Vagina (tissue), 2 donors: ENCODE measurements at places on chromosomes 12 and 14. TPM values are rescaled to one million over a fixed set of nuclear protein-coding genes. Genes with fewer than 3 reads are reported as not detected.

Gene KRT77
- total RNA-seq: 2.5 TPM

DNA sequence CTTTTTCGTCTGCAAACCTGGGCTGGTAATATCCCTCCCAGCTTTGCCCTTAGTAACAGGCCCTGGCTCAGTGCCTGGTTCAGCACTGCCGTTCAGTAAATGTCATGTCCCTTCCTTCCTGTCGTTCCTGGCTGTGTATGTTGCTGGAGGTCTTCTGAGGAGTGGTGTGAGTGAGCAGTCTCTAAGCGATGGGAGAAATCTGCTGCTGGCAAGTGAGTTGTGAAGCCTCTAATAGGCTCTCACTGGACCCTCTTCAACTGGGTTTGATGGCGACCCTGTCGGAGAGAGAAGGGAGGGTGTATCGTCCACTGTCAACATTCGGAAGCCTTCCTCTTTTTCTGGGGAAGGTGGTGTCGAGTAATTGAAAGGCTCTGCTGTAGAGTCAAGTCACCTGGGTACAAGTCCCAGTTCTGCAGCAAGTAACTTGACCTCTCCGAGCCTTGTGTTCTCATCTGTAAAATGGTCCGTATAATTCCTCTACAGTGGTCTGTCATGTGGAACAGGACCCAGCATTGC, 62.8 kb downstream of the HRK start:
- H3K4me1 ChIP-seq: peaks cover 10% of the 10 kb centered on the region
- peak overlapping the region; percentile 61 for H3K4me3 ChIP-seq
- H3K27me3 ChIP-seq: no peaks in the 10 kb centered on the region
- H3K36me3 ChIP-seq: no peaks in the 10 kb centered on the region
- peak; percentile 88 for DNase-seq

Gene INHBE
- total RNA-seq: not detected

Gene SOAT2
- 0.74 TPM for total RNA-seq

Gene CNTN1
- total RNA-seq: 15.2 TPM

DNA sequence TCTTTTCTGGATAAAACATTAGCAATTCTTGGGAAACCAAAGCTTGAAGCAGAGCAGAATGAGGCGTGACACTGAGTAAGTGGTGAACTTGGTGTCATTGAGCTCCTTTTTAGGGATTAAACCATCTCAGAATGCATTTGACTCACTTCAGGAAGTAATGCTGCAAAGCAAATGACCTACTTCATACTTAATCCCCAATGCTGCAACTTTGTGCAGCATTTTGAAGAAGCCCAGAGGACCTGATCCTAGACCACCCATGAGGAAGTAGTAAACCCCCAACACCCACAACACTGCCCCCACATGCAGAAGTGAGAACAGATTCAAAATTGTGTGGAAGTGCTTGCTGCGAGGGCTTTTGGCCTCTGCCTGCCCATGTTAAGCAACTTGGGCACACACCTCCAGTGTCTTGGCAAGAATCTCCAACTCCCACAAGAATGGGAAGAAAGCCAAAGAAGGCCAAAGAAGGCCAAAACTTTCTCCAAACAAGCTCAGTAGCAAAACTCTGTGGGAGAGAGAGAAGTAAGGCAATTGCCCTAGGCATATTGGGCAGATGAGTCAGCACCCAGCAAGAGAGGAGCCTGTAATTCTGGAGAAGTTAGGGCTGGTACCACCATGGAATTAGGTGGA, 69.2 kb upstream of the ETV6 start:
- peaks cover 10% of the 10 kb centered on the region for H3K4me1 ChIP-seq
- H3K27ac ChIP-seq: no peak overlapping the region
- no peak overlapping the region for H3K4me3 ChIP-seq
- no peaks in the 10 kb centered on the region for H3K27me3 ChIP-seq
- DNase-seq: no peak

GRCh38 chr12:117207675-117208074, 17.4 kb upstream of the FBXO21 start:
- no peak overlapping the region for H3K4me3 ChIP-seq
- no peak for DNase-seq
- no peaks in the 10 kb centered on the region for H3K27me3 ChIP-seq
- no peaks in the 10 kb centered on the region for H3K36me3 ChIP-seq
- H3K4me1 ChIP-seq: no peaks in the 10 kb centered on the region

Gene CD69
- 28.5 TPM for total RNA-seq

Gene COPS7A
- total RNA-seq: 35.4 TPM

DNA sequence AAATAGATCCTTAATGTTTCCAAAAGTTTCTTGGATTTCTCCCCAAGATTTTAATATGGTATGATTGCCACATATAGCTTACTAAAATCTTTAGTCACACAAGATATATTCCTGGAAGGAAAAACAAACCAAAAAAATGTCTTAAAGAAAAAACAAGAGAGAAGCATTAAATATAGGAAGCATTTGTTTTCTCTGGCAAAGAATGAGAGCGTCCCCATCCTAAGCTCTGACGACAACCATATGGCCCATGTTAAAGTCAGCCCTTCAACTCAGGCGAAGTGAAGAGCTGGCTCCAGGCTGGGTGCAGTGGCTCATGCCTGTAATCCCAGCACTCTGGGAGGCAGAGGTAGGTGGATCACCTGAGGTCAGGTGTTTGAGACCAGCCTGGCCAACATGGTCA, 35.6 kb downstream of the GCH1 start:
- H3K4me3 ChIP-seq: no peak overlapping the region
- no peak overlapping the region for H3K27ac ChIP-seq
- no peaks in the 10 kb centered on the region for H3K4me1 ChIP-seq
- DNase-seq: no peak

Gene SERPINA9
- total RNA-seq: 2.0 TPM

DNA sequence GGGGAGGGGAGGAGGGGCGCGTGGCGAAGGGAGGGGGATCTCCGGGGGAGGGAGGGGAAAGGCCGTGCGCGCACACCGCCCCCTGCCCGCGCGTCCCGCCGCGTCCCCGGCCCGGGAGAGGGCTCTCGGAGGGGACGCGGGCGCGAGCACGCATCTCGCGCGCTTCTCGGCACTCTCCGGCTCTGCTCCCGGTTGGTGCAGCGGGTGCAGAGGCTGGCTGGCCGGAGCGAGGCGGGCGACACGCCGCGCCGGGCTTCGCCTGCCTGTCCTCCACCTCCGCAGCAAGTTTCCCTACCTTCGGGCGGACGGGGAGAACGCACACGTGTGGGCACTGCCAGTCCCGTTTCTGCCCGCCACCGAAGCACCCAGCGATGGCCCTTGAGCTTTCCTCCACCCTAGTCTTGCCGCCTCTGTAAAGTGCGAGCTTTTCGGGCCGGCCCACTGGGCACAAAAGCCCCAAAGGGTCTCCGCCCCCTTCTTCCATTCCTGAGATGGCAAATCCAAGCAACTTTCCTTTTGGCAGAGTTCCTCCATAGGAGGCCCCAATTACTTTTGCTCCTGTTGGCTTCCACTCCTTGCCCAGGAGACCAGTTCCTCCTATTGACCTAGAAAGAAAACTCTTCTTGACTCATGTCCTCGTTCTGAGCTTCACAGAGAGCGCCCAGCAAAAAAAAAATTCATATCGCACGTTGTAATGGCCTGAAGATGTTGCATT, 363 bp upstream of the CSAD start:
- no peak for DNase-seq
- H3K4me1 ChIP-seq: peaks cover 47% of the 10 kb centered on the region
- H3K36me3 ChIP-seq: peaks cover 40% of the 10 kb centered on the region

Gene DENR
- 18.2 TPM for total RNA-seq

DNA sequence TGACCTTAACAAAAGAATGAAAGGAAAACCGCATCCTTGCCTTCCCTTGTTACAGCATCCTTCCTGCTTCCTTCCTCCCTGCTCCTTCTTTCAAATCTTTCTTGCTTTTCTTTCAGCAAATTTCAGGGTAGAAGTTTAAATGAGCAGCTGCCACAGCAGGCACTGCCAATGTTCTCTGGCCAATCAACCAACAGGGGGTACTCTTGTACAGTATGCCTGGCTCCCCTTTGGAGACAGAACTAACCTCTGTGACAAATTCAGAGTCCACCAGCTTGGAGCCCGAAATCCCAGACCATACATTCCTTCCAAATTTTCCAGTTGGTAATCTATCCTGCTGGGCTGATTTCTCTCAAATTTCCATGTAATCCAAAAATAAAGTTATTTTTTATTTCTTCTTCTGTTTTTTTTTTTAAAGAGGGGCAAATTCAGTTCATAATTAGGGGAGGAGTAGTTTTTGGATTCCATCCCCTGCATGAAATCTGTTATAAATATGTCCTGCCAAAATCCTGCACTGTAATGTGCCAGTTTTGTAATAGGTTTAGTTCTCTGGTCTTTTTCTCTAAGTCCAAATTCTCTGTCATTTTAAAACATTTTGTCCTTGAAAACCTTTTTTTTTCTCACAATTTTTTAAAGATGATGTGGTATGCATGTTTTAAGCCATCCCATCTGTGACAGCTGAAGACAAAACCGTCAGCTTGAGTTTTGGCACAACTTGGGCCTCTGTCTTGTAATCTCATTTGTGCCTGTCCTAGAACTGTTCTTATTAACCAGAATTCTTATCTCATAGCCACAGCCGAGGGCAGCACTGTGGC, 610.0 kb upstream of the LMO3 start:
- no peaks in the 10 kb centered on the region for H3K27me3 ChIP-seq
- H3K27ac ChIP-seq: no peak overlapping the region
- no peaks in the 10 kb centered on the region for H3K4me1 ChIP-seq
- no peak overlapping the region for H3K4me3 ChIP-seq

DNA sequence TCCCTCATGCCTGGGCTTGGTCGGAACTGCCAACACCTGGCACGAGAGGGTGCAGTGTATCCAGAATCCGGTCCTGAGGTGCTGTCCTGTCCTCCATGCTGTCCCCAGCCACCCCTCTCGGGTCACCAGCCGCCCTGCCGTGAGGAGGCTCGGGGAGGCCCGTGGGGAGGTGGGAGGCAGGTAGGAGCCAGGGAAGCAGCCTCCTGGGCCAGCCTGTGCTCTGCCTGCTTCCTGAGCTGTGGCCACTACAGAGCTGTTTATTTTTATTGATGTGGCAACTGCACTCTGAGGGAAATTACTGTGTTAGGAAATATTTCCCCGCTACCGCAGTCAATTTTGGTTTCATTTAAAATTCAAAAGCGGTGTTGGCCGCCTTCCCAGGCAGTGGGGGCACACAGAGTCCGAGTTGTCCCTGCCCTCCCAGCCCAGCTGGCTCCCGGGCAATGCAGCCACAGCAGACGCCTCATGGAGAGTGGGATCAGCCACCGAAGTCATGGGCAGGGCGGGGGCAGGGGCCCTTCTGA, 18.3 kb downstream of the NOC4L start:
- H3K27ac ChIP-seq: no peak overlapping the region
- peaks cover 8% of the 10 kb centered on the region for H3K4me1 ChIP-seq
- H3K36me3 ChIP-seq: no peaks in the 10 kb centered on the region
- peaks cover 5% of the 10 kb centered on the region for H3K27me3 ChIP-seq

- H3K36me3 ChIP-seq: no peaks in the 10 kb centered on the region
- no peak overlapping the region for H3K27ac ChIP-seq
- no peaks in the 10 kb centered on the region for H3K27me3 ChIP-seq
- H3K4me3 ChIP-seq: no peak overlapping the region
- DNase-seq: no peak
- H3K4me1 ChIP-seq: peaks cover 5% of the 10 kb centered on the region
Observed at GRCh38 chr14:80059041-80059440, 152.3 kb downstream of the DIO2 start.

DNA sequence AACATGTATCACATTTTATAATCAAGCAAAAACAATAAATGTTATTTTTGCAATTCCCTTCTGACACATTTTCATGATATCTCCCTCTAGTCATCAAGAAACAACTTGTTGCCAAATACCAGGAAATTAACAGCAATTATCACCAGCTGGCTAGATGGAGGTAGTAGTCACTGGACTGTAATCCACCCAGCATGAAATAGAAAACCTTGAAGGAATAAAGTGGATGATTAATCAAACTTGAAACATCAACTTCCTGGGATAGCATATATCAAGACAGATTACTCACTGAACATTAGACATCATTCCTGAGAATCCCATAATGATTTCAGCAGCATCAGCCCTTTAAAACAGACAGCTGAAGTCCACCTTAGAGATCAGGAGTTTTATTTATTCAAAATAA, 259.0 kb downstream of the CCDC59 start:
- no peaks in the 10 kb centered on the region for H3K27me3 ChIP-seq
- H3K4me1 ChIP-seq: no peaks in the 10 kb centered on the region
- no peak overlapping the region for H3K4me3 ChIP-seq
- DNase-seq: no peak
- no peaks in the 10 kb centered on the region for H3K36me3 ChIP-seq
- H3K27ac ChIP-seq: no peak overlapping the region

Gene ZNF268
- 9.1 TPM for total RNA-seq

- H3K4me3 ChIP-seq: no peak overlapping the region
- no peaks in the 10 kb centered on the region for H3K36me3 ChIP-seq
- no peak overlapping the region for H3K27ac ChIP-seq
- no peak for DNase-seq
- H3K27me3 ChIP-seq: no peaks in the 10 kb centered on the region
- no peaks in the 10 kb centered on the region for H3K4me1 ChIP-seq
Observed at GRCh38 chr12:69927164-69927563, 102.1 kb downstream of the MYRFL start.

Gene MIPOL1
- 24.8 TPM for total RNA-seq

DNA sequence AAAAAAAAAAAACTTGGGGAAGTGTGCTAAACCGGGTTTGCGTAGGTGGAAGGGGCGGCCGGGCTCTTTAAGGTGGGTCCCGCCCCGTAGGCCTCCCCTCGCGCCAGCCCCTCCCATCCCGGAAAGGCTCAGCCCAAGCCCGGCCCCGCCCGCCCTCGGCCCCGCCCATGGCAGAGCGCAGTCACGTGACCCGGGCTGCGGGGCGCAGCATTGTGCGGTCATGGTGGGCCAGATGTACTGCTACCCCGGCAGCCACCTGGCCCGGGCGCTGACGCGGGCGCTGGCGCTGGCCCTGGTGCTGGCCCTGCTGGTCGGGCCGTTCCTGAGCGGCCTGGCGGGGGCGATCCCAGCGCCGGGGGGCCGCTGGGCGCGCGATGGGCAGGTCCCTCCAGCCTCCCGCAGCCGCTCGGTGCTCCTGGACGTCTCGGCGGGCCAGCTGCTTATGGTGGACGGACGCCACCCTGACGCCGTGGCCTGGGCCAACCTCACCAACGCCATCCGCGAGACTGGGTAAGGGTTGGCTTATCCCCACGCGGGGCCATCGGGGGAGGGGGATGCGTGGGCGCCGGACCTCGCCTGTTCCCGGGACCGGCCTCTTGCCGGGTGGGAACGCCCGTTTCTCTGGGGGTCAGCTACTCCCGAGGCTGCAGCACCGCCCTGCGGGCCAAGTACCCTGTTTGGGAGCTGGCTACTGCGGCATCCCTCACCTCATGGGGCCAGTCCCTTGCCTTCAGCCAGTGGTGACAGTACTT, at the start of gene PLBD2:
Gene PLBD2 (plus strand): TSS at position 207 of the 752 bp plus-strand sequence. CDS start 14 bp downstream, at position 221.
- no peaks in the 10 kb centered on the region for H3K36me3 ChIP-seq
- DNase-seq: no peak
- peak within 1 kb of the TSS; percentile 63 for H3K4me3 ChIP-seq
- no peaks in the 10 kb centered on the region for H3K27me3 ChIP-seq

GRCh38 chr12:71243370-71243769, 85.6 kb upstream of the TSPAN8 start:
- H3K4me1 ChIP-seq: no peaks in the 10 kb centered on the region
- H3K27ac ChIP-seq: no peak overlapping the region
- H3K4me3 ChIP-seq: no peak overlapping the region
- no peak for DNase-seq
- H3K36me3 ChIP-seq: no peaks in the 10 kb centered on the region

- no peak overlapping the region for H3K27ac ChIP-seq
- DNase-seq: no peak
- H3K27me3 ChIP-seq: no peaks in the 10 kb centered on the region
Observed at GRCh38 chr12:89468017-89468416, 56.6 kb downstream of the GALNT4 start.
